ENCODE measurements at places on chromosomes 13 and 19.

GRCh38 chr19:3849092-3849491 lies 19.7 kb downstream of the ZFR2 start:
- peak; percentile 23 for DNase-seq

DNA sequence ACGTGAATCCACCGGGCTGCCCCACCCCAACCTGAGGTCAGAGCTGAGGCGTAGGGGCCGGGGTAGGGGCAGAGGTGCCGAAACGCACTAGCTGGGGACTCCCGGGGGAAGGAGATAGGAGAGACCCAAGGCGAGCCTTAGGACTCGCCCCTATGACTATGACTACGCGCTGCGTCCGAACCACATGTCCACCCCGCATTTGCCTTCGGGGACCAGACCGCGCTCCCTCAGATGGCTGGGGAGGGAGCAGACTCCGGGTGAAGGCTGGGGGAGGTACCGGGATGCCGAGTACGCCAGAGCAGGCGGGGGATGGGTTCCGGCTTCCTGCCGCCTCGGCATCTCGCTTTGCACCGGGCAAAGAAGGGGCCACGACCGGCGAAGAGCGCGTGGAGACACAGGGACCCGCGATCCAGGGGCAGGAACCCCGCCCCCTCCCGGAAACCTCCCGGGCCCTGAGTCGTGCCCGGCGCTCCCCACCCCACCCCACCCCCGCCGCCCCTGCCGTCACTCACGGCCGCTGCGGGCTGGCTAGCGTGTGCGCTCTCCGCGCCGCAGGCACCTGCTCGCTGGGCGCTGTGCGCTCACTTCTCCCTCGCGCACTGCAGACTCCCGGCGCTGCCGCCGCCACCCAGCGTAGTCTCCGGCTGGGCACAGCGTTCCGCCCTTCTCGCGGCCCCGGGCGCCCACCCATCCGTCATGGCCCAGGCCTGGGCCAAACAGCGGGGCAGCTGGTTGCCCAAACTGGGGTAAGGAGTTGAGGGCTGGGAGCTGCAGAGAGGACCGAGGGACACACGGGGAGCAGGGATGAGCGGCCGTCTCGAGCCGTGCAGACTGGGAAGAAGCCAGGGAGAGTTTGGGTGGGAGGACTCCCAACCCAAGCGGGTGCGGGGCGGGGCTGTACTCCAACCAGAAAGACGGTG lies 622 bp upstream of the VSTM2B start:
- no peak for DNase-seq

DNA sequence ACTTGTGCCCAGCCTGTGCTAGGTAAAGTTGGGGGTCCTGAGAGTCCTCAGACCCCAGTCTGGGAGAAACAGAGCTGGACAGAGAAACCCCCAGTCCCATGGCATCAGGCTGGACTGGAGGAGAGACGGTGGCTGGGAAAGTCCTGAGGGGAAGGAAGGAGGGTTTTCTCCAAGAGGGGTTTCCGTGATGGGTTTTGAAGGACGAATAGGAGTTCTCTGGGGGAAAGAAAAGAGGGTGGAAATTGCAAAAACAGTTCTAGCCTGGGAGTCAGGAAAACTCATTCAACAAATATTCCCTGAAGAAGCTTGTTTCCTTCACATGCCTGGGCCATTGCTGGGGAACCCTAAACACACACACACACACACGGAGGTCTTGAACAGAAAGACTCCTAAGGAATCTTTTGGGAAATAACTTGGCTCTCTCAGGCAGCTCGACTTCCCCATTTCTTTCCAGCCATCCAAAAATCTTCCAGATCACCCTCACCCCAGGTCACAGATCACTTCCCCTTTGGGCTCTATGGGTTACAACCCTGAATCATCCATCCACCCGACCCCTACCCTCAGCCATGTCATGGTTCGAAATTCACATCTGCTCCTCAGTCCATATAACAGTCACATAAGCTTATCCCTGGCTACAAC lies 47.5 kb downstream of the COLGALT1 start:
- DNase-seq = no peak

DNA sequence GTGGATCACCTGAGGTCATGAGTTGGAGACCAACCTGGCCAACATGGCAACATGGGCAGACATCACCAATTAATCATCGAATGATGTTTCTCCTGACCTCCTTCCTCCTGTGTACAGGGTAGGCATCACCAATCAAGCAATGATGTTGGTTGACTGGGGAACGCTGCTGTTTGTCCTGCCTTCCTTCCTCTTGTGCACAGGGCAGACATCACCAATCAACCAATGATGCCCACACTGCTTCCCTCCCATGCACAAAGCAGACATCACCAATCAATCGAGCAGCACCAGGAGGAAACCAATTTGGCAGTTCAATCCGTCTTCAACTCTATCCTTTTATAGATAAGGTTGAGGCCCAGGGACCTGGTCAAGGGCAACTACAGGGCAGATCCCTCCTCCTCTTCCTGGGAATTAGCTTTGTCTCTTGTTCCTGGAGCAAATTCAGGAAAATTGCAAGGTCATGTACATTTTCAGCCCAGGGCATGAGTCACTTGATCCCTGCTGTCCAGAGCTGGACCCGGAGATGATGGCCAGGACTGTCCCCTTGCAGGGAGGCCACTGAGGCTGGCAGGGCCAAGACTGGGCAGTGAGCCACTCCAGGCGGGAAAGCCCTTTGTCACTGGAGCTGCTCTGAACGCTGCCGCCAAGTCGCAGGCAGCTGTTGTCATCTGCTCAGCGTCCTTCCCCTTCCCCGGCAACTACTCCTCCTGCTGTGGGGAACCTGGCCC lies 5.3 kb upstream of the CSNK1G2 start:
- DNase-seq = no peak

DNA sequence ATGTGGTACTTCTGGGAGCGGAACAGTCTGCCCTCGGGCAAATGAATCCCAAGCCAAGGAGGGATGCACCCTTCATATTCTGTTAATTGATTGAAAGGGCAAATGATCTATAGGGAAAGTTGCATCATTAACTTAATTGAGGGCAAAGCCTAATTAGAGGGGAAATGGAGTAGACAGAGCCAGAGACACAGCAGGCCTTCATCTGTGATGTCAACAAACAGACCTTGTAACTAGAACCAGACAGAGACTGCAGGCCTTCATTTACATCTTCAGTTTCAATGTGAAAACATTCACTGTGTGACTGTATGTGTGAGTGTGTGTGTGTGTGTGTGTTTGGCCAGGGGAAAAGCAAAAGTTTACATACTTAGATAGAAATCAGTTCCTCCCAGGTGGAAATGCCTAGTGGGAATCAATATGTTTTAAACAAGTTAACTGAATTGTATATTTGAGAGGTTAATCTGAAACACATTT lies 126.4 kb downstream of the SPRY2 start:
- DNase-seq = no peak

GRCh38 chr13:102020611-102021216 lies 381.1 kb downstream of the FGF14 start:
- DNase-seq = no peak

DNA sequence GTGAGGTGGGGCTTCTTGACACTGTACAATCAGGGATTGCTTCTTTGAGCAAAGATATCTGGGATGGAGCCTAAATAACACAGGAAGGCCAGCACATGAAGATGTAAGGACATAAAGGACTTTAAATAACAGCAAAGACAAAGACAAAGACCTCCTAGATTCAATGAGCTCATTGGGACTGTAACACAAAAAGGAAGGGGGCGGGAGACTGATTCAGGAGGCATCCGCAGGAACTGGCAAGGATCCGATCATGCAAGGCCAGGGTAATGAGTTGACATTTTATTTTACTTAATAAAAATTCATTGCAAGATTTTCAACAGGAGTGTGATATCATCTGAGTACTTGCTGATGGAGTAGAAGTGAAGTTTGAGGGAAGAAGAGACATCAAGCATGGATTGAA lies 121.5 kb downstream of the LHFPL6 start:
- DNase-seq = no peak

DNA sequence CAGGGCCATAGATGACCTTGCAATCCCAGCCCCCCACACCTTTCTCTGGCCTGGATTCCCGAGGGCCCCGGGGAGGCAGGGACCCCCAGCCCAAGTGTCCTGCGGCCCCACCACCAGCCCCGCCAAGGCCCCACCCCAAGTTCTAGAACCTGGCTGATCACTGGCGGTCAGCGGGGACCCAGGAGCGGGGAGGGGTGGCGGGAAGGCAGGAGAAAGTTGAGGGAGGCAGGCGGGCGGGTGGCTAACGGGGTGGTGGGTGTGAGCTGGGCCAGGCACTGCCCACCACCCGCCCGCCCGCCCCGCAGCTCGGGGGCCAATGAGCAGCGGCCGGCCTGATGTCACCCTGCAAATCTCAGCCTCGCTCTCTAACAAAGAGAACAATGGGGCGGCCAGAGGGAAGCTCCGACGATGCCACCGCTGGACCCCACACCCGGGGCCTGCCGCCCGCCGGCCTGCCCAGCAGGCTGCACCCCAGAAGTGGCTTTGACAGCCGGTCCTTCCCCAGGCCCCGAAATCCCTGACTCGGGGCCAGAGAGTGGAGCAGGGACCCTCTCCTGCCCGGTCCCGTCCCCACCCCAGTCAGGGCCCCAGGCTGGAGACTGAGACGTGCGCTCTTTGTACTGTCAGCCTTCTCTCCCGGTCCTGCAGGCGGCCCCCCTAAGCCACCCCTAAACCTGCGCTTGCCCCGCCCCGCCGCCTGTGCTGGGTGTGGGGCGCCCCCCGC lies 1.6 kb downstream of the MEX3D start:
- DNase-seq = no peak

- DNase-seq = no peak
Observed at GRCh38 chr19:32691291-32691951, at the start of gene NUDT19. NUDT19 (plus strand) TSS chr19:32691821; CDS start chr19:32691961, 140 bp downstream.

GRCh38 chr19:1452802-1453524 lies 3.0 kb downstream of the APC2 start:
- no peak for DNase-seq

DNA sequence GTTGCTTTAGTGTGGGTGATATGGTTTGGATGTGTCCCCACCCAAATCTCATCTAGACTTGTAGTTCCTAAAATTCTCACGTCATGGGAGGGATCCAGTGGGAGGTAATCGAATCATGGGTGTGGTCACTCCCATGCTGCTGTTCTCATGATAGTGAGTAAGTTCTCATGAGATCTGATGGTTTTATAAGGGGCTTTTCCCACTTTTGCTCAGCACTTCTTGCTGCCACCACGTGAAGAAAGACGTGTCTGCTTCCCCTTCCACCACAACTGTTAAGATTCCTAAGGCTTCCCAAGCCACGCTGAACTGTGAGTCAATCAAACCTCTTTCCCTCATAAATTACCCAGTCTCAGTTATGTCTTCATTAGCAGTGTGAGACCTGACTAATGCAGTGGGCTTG lies 26.0 kb downstream of the OR10H4 start:
- DNase-seq = no peak

- no peak for DNase-seq
Observed at GRCh38 chr19:51750400-51751094, 1.1 kb downstream of the FPR1 start.

DNA sequence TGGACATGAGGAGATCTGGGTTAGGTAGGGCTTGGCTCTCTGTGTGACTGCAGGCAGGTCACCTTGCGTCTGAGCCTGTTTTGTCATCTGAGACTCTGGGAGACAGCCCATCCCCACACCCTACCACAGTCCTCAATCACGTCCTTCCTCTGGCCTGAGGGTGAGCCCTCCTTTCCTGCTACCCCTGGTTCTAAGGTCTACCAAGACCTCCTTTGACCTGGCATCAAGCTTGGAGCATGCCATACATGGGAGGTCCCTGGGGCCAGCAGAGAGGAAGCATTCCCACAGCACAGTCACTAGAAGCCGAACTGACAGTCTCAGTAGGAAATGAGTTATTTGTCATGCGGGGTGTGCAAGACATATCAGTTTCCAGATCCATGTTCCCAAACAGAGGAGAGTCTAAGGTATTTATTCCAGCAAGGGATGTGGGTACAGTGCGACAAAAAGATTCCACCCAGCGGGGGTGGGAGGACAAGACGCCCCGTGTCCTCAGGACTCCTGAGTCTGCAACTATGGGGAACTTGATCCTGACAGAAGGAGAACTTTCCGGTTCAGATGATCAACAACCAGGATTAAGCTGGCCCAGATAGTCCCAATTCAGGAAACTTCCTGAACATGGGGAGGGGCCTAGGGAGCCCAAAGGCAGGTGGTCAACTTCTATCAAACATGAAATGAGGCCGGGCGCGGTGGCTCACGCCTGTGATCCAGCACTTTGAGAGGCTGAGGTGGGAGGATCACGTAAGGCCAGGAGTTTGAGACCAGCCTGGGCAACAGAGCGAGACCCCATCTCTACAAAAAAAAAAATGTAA lies 9.5 kb downstream of the ARRDC2 start:
- DNase-seq = no peak

DNA sequence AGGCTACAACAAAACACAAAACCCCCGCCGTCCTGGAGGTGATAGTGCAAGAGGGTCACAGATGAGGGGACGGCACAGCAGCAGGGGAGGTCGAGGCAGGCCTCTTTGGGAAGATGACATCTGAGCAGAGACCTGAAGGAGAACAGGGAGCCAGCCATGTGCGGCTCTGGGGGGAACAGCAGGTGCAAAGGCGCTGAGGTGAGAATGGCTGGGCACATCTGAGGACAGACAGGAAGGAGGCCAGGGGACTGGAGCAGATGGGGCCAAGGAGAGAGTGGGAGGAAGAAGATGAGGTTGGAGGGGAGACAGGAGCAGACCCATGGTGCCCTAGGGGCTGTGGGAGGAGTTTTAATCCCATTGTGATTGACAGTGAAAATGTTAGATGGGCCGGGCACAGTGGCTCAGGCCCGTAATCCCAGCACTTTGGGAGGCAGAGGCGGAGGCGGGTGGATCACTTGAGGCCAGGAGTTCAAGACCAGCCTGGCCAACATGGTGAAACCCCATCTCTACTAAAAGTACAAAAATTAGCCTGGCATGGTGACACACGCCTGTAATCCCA lies 1.8 kb upstream of the CKM start:
- DNase-seq = no peak

DNA sequence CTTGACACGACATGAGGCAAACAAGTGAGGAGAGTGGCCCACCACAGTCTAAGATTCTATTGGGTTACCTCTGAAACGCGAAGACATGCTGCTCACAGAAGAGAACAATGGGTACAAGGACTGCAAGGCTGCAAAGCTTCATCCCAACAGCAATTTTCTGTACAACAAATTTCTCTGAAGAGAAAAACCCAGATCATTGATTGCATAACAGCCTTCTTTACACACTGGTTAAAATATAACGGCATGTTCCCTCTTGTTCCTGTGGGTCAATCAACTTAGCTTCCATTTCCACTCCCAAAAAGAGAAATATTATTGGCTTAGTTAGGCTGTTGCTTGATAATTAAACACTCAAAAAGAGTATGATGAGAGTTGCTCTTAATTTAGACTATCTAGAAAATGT lies at the start of gene CPB2:
CPB2 (minus strand) TSS at position 166 of the 400 bp plus-strand sequence; CDS start at position 142, 24 bp downstream.
- DNase-seq = no peak

GRCh38 chr19:28864024-28864503 lies 348.9 kb downstream of the UQCRFS1 start:
- no peak for DNase-seq

GRCh38 chr13:47415048-47415447 lies 518.2 kb upstream of the HTR2A start:
- DNase-seq = no peak

GRCh38 chr19:42121656-42122069 lies 10.6 kb downstream of the POU2F2 start:
- DNase-seq = peak; percentile 71

DNA sequence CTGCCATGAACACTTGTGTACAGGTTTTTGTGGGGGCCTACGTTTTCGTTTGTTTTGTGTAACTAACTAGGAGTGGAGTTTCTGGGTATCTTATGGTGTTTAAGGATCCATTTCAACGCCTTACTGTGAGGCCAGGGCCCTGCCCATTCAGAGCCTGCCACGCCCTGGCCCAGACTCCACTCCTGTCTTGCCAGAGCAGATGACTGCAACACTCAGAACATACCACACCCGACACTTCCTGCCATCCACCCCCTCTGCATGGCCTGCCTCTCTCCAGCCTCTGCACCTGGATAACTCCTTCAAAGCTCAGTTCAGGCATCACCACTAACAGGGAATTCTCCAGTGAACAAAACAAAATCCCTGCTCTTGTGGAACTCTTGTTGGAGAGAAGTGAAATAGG lies 43.2 kb downstream of the RGCC start:
- DNase-seq = no peak
